ENCODE measurements at places on chromosomes 16 and 17. TPM values are rescaled to one million over a fixed set of nuclear protein-coding genes. Genes with fewer than 3 reads are reported as not detected.

TBC1D3I gene
- total RNA-seq, result 2.5 TPM

CIAO3 gene
- total RNA-seq, result 38.0 TPM

AIPL1 gene
- not detected for total RNA-seq

RNF43 gene
- total RNA-seq, result 3.4 TPM

CHST5 gene
- not detected for total RNA-seq

KRT40 gene
- total RNA-seq, result not detected

SMIM36 gene
- total RNA-seq, result not detected

SEPTIN12 gene
- not detected for total RNA-seq

TP53TG3B gene
- total RNA-seq, result not detected

CD79B gene
- total RNA-seq, result 31.0 TPM

CASKIN2 gene
- 4.1 TPM for total RNA-seq

EPX gene
- total RNA-seq, result not detected

OR4D1 gene
- 0.35 TPM for total RNA-seq

GNGT2 gene
- 24.6 TPM for total RNA-seq

DNASE1L2 gene
- total RNA-seq, result 1.1 TPM

OTOA gene
- 0.58 TPM for total RNA-seq

PPM1E gene
- total RNA-seq, result 0.12 TPM

CACNA1H gene
- 0.48 TPM for total RNA-seq

CES4A gene
- 24.4 TPM for total RNA-seq

SALL1 gene
- not detected for total RNA-seq

SLC35G6 gene
- not detected for total RNA-seq

CCL3 gene
- total RNA-seq, result 79.6 TPM

NKD1 gene
- 0.96 TPM for total RNA-seq

ABCC11 gene
- total RNA-seq, result 0.17 TPM

INCA1 gene
- not detected for total RNA-seq

HOXB9 gene
- total RNA-seq, result 15.0 TPM

TMEM204 gene
- total RNA-seq, result 16.7 TPM

MGAT5B gene
- 0.28 TPM for total RNA-seq

RNF222 gene
- 0.07 TPM for total RNA-seq

YPEL2 gene
- 13.4 TPM for total RNA-seq

MYH2 gene
- not detected for total RNA-seq

DUSP3 gene
- total RNA-seq, result 9.2 TPM

RUNDC3A gene
- total RNA-seq, result 1.4 TPM

RAB26 gene
- total RNA-seq, result 0.82 TPM

GP2 gene
- not detected for total RNA-seq

MYH13 gene
- total RNA-seq, result not detected

C17orf100 gene
- 1.8 TPM for total RNA-seq

SCIMP gene
- total RNA-seq, result not detected

ANKRD40CL gene
- total RNA-seq, result not detected

ASPHD1 gene
- total RNA-seq, result 0.93 TPM

ZNF385C gene
- 1.1 TPM for total RNA-seq

MLST8 gene
- total RNA-seq, result 54.9 TPM

CES5A gene
- total RNA-seq, result not detected

HOXB4 gene
- 1.9 TPM for total RNA-seq

HSD17B2 gene
- not detected for total RNA-seq

KRT23 gene
- not detected for total RNA-seq

MPRIP gene
- total RNA-seq, result 128 TPM

PRDM7 gene
- not detected for total RNA-seq

PMP22 gene
- total RNA-seq, result not detected

ALOX15 gene
- 0.26 TPM for total RNA-seq

MYO1C gene
- total RNA-seq, result 49.9 TPM

CORO1A gene
- total RNA-seq, result 987 TPM

FBXL19 gene
- total RNA-seq, result 24.9 TPM

SLC6A4 gene
- 0.05 TPM for total RNA-seq

CCDC47 gene
- total RNA-seq, result 60.3 TPM
